Type B pancreatic cell (in vitro differentiated cells): ENCODE measurements at places on chromosomes 3 and 15. TPM values are rescaled to one million over a fixed set of nuclear protein-coding genes. Genes with fewer than 3 reads are reported as not detected.

KCNH8 gene
- total RNA-seq = 1.2 and 3.4 TPM in 2 replicates

DNA sequence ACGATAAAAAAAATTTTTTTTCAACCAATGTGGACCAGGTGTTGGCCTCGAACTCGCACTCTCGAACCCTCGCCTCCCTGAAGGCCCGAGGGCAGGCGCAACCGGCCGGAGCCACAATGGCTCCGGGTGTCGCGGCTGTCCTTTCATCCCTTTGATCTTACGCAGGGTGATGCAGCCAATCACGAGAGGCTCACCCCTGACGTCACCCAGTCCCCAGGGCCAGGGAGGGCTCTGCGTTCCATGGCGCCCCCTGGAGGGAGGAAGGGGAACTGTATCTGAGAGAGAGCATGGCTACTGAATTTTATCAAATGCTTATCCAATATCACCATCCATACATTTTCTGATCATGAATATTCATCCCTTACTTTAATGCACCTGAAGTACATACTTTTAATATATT is 15.4 kb upstream of the GMNC start:
- DNase-seq = no peak

DNA sequence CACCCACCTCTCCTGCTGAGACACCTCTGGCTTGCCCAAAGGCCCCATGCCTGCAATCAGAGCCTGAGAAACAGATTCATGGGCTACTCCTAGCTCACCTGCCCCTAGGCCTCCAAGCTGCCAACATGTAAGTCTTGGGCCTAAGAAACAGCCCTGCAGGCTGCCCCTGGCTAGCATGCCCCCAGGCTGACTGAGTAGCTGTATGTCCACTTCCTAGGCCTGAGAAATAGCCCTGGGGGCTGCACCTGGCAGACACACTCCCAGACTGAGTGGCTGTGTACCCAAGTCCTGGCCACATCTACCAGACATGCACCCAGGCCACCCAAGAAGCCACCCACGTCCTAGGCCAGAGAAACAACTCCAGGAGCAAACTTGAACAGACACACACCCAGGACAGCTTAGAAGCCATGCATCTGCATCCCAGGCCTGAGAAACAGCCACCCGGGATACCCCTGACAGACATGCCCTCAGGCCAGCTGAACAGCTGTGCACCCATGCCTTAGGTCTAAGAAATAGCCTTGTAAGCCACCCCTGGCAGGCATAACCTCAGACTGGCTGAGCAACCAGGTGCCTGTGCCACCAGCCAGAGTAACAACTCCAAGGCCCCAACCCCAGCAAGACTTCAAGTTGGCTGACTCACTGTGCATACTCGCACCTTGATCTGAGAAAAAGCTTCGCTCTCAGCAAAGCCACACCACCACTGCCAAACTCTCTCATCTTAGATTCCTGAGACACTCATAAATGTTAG is 12.0 kb upstream of the NRG4 start:
- no peak for DNase-seq

GNB4 gene
- 11.9 and 26.8 TPM in 2 replicates for total RNA-seq

DNA sequence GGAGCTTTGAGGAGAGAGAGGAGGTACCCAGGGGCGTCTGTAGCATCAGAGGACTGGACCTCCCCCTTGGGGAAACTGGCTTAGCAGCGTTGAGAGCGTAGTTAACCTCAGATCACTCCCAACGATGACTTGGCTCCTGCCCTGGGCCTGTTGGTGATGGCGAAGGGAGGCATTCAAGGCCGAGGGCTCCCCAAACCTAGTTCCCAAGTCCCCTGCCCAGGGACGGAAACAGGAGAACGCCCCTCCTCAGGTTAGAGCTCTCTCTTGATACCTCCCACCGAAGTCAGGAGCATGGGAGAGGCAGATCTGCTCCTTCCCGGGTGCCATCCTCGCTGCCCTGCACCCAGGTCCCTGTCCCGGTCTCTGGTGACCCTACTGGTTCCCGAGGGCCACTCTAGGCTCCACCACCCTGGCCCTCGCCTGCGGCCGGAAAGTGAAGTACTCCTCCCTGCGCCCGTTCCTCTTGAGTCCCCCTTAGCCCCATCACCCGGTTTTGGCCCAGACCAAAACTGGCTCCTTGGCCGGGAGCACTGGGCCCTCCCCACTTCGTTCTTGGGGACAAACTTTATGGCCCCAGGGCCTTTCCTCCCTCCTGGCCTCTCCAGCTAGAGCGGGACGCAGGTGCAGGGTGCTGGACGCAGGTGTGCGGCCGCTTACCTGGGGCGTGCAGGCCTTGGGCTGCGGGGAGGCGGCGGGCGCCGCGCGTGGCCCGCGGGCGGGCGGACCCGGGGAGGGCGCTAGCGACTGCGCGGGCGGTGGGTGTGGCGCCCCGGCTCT is 2.6 kb upstream of the SKOR1 start:
- DNase-seq = no peak

ACKR2 gene
- total RNA-seq = 3.5 and 3.9 TPM in 2 replicates

DNA sequence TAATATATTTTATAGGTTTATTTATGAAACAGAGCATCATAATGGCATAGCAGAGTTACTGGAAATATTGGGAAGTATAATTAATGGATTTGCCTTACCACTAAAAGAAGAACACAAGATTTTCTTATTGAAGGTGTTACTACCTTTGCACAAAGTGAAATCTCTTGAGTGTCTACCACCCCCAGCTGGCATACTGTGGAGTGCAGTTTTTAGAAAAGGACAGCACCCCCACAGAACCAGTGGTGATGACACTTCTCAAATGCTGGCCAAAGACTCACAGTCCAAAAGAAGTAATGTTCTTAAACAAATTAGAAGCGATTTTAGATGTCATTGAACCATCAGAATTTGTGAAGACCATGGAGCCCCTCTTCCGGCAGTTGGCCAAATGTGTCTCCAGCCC is 58.1 kb downstream of the DNAH1 start:
- no peak for DNase-seq

- no peak for DNase-seq
Measured at GRCh38 chr3:142209655-142210054, 15.7 kb downstream of the GK5 start.

ALDH1A3 gene
- 13.0 and 14.4 TPM in 2 replicates for total RNA-seq

DNA sequence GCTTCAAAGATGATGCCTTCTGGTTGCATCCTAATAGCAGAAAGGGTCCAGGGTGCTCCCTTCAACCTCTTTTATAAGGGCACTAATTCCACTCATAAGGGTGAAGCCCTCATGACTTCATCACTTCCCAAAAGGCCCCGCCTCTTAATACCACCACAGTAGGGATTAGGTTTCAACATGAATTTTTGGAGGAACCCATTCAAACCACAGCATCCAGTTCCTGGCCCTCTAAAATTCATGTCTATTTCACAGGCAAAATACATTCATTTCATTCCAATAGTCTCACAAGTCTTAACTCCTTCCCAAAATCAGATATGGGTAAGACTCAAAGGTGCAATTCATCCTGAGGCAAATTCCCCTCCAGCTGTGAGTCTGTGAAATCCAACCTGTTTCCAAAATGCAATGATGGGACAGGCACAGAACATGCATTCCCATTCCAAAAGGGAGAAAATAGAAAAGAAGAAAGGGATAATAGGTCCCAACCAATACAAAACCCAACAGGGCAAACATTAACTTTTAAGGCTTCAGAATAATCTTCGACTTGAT is 124.0 kb downstream of the ATP1B3 start:
- DNase-seq = no peak

GRCh38 chr3:62316525-62316924 is 56.8 kb downstream of the FEZF2 start:
- DNase-seq = no peak

DNA sequence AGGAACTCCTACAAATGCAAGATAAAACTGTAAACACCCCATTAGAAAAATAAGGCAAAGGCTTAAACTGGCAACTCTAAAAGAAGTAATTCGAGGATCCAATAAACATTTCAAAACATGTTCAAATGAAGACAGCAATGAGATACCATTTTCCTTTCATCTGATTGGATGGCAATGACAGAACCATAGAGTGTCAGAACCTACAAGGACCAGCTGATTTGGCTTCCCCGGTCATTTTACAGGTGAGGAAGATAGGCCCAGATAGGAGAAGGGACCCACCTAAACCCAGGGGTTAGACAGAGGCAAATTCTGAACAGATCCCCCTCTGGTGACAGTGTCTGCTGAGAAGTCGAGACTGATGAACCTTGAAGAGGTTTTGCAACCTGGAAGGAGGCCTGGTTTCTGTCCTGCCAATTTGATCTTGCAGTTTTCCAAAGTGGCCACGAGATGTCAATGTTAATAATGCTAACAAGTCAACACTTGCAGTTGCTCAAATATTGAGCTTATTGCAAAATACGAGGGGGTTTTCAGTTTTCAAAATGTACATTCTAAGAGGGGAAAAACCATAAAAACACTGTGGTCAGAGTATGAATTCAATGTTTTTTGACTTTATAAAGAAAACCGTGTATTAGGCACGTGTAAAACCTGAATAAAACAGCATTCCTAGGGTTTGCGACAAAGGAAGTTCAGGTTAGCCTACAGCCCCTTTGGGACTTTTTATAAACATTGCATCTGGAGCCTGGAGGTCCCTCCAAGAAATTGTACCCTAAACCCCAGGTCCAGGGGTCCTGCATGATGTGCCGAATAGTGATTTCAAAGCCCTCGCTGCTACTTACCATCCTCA is 21.5 kb downstream of the CFAP161 start:
- no peak for DNase-seq

DNA sequence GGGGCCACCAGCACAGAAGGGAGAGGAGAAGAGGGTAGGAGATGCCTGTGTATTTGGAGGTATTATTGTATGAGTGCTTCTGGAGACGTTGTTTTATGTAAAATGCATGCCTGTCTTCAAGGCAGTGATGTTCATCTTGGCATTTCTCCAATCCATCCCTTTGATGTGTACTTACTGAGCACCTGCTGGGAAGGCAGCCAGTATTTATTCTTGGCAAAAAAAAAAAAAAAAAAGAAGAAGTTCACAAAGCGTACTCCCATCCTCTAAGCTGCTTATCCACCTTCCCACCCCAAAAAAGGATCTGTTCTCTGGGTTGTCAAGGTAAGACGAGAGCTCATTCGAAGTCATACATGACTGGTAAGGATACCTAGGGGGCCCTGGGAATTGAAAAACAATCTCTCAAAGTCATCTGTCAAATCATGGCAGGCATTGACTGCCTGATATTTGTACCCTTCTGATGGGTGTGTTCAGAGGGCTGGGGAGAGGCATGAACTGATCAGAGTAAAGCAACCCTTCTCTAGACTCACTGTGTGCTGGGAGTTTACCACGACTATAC is 30.0 kb upstream of the SLC6A1 start:
- no peak for DNase-seq

DNA sequence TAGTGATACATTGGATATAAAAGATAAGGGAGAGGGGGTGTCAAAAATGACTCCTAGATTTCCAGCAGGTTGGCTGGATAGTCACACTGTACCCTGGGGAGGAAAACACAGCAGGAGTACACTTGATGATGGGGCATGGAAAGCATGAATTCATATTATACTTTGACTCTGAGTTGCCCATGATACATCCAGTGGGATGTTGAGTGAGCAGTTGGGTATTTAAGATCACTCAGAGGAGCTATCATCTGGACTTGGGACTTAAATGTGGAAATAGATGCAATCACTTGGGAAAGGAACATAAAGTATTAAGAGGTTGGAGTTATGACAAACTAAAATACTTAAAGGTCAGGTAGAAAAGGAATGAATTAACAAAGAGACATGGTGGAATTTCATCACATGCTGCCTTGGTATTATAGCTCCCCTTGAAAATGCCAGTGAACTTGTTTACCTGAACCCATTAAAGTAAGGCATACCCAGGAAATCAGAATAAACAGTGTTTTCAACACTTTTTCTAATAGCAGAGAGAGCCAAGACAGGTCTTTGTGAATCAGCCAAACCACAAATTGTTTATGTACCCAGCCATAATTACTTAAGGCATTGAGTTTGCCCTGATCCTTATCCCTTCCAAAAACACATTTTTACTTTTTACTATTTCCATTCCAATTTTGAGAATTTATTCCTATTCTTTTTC is 49.9 kb upstream of the ABI3BP start:
- no peak for DNase-seq

AADAC gene
- 1.3 and 1.4 TPM in 2 replicates for total RNA-seq

GRCh38 chr15:70151462-70151861 is 53.7 kb upstream of the TLE3 start:
- DNase-seq = no peak

GRCh38 chr3:64691051-64691450 is 3.3 kb upstream of the ADAMTS9 start:
- no peak for DNase-seq

ADCY5 gene
- total RNA-seq = 4.0 and 9.1 TPM in 2 replicates

CTXN2 gene
- total RNA-seq = not detected in 2 replicates

DNA sequence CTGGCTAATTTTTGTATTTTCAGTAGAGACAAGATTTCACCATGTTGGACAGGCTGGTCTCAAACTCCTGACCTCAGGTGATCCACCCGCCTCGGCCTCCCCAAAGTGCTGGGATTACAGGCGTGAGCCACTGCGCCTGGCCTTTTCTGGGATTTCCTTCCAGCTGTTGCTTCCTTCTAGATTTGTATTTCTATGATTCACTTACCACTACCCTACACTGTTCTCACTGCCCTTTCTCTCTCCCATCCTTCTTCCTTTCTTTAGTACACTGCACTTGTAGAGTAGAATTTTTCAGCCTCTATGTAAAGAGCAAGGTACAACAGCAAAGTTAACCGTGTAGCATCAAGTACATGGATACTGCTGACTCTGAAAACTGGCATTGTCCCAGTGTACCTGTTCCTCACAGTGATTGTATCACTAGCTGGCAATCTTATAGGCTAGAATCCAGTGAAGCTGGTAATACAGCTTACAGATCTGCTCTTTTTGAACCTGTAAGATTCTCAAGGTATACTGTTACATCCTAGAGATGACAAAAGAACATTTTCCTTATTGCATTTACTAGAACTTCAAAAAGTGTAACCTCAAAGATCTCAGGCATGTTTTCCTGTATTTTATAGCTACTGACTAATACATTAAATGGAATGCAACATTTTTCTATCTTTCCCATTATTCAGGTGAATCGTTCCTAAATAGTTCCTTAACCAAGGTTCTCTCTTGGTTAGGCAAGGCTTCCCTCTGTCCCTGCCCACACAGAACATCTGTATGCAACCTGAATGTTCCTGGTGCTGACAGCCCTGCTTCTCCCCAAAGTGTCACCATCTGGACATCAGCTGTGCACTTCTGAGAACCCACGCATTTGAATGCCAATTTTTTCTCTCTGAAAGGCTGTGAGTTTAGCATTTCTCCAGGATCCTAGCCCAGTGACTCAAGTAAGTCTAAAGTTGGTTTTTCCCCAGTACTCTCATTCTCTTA is 74.1 kb upstream of the RAP2B start:
- no peak for DNase-seq

DNA sequence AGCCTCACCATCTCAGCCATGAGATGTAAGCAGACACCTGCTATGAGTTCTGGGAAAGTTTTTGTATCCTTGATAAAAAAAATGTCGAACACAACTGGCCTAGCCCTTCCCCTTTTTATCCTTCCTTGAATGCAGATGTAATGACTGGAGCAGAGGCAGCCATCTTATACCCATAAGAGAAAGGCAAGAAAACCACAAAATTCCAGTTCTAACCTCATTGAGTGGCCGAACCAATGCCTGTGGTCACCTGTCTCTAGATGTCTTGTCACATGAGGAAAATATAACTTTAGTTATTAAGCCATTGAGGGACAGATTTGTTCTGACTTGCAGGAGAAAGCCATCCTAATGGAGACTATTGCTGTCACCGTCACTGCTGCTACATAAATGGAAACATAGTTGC is 80.4 kb upstream of the SLC6A6 start:
- no peak for DNase-seq
